ENCODE measurements at places on chromosomes 12 and 14.
A peak's percentile ranks its signal among the peaks of the same experiment; 100 is the strongest.

GRCh38 chr12:19710811-19711793, 271.8 kb downstream of the AEBP2 start:
- peak; percentile 38 for DNase-seq

DNA sequence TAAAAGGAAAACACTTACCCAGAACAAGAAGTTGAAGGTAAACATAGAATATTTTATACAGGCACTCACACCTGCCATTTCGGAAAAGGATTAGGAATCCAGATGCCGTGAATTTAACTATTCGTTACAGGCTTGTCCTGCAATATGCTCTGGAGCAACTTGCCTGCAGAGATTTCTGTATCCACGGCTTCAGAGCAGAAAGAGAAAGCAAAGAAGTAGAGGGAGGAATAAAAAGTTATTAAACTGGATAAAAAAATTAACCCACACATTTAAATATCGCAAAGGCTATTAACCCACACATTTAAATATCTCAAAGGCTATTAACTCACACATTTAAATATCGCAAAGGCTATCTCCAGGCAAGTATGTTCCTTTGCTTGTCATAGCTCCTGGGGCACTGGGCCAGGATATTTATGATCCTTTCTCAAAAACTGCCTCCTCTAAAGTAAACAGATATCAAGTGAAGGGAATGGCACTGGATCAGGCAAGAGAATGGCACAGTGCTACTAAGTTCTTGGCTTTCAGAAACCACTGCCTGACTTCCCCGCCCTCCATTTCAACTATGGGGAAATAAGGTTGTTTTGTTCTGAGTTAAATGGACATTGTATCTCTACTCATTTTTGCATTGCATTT, at the start of gene TSPAN8:
TSS of gene TSPAN8 (minus strand) at position 399 of the 633 bp plus-strand sequence. CDS start at position 78, 321 bp downstream.
- DNase-seq = no peak

- no peak for DNase-seq
Measured at GRCh38 chr12:54272214-54272613, 7.7 kb downstream of the CBX5 start.

DNA sequence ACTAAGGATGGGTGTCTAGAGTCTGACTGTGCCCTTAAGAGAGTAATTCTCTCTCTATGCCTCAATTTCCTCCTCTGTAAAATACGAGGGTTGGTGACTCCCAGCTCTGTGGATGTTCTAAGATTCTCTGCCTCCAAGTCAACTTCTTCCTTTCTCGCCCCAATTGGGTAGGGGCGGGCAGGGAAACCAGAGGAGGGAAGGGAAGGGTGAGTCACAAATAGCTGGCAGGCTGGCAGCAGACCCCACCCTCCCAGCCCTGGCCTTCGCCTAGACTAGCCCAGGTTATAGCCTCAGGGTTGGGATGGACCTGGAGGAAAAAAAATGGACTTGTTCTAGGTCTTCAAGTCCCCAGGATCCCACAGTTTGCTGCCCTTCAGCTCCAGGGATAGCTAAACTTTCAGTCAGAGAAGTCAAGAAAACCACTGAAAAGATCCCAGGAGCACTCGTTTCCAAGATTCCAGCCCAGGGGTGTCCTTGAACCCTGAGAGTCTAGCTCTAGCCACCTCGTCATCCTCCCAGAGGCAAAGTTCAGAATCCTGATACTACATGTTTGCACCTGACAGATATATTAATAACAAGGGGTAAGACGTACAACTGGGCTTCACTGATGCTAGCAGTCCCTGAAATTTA, 2.3 kb downstream of the DGKA start:
- DNase-seq = no peak

DNA sequence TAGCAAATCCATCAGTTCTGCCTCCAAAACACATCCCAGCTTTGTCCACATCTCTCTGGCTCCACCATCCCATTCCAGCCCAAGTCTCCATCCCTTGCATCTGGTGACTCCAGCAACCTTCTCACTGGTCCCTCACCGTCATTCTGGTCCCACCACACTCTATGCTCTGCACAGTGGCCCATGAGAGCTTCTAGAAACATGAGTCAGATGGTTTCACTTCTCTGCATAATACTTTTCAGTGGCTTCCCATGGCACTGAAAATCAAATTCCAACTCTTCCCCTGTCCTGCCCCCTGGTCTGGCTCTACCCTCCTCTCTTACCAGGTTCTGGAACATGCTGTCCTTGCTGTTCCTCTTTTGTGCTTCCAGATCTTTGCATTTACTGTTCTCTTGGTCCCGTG, 17.2 kb upstream of the C12orf76 start:
- no peak for DNase-seq
